Cardiac muscle cell (in vitro differentiated cells and primary cell): ENCODE measurements at places on chromosomes 2 and 18. TPM values are rescaled to one million over a fixed set of nuclear protein-coding genes. Genes with fewer than 3 reads are reported as not detected.

DNA sequence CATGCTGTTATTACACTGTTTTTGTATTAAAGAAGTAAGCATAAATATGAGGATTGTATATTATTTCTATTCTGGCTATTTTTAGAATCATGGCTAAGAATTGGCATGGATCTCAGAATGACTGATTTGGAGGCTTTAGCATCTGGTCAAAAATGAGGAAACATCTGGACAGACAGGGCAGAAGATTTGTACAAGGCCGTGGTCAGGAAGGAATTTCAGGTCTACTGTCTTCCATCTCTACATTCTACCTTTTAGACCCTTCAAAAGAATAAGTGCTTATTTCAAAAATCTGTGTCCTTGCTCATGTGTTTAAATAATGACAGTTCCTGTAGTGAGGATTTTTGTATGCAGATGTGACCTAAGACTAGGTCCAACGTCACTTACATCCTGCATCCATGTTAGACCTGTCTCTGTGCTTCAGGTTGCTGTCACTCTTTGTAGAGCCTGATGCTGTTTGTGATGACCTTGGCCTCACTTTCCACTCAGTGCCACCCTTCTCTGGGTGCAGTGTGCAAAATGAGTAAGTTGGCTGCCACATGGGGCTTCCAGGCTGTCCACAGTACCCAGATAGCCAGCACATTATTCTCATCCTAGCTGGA lies 54.7 kb upstream of the B3GNT2 start:
- H3K27me3 ChIP-seq, result no peaks in the 10 kb centered on the region
- H3K27ac ChIP-seq, result no peak overlapping the region
- peaks cover 14% of the 10 kb centered on the region for H3K4me1 ChIP-seq
- H3K4me3 ChIP-seq, result no peak overlapping the region
- no peak for DNase-seq

DNA sequence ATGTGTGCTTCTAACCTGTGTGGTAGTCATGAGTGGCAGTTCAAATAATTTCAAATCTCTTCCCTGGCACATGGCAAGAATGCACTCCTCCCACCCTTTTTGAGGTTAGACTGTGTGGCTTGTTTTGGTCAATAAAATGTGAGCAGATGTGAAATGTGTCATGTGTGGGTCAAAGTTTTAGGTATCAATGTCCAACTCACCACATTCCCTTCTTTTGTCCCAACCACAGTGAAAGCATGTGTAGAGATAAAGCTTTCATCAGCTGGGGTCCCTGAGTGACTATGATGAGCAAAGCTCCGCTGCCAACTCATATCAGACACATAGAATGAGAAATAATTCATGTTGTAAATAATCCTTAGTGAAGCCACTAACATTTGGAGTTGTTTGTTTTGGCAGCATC lies 118.2 kb downstream of the PAX3 start:
- H3K4me1 ChIP-seq, result peaks cover 8% of the 10 kb centered on the region
- H3K4me3 ChIP-seq, result no peak overlapping the region
- H3K36me3 ChIP-seq, result no peaks in the 10 kb centered on the region

- H3K4me1 ChIP-seq, result peaks cover 65% of the 10 kb centered on the region
- DNase-seq, result no peak
Measured at GRCh38 chr2:55010149-55010591, 40.1 kb downstream of the RTN4 start.

NCKAP5 gene
- 0.21 and 13.6 TPM in 2 replicates for total RNA-seq
